ENCODE measurements at places on chromosomes 13 and 19. TPM values are rescaled to one million over a fixed set of nuclear protein-coding genes. Genes with fewer than 3 reads are reported as not detected.

DNA sequence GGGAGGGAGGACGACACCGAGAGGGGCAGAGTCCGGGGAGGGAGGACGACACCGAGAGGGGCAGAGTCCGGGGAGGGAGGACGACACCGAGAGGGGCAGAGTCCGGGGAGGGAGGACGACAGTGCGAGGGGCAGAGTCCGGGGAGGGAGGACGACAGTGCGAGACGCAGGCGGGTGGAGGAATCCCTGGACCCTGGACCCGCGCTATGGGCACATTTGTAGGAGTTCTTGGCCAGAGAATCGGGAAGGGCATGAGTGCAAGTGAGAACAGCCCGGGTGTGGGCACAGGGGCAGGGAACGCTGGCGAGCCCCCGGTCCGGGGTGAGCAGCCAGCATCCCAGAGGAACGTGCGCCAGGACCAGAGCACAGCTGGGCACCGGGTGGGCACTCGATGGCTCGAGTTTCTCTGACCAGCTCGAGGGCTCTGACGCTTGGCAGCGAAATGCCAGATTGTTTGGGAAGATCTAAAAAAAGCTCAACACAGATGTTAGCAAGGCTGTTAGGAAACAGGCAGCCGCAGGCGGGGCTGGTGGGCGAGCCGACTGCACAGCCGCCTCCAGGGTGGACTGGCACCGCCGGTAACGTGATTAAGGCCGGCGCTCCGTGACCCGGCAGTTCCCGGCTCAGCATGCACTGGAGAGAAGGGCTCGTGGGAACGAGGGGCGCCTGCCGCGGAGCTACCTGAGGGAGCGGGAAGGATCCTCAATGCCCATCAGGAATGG lies 17.9 kb upstream of the C2CD4C start:
- DNase-seq, result no peak
- H3K27me3 ChIP-seq, result peaks cover 9% of the 10 kb centered on the region
- no peak overlapping the region for H3K4me3 ChIP-seq

DNA sequence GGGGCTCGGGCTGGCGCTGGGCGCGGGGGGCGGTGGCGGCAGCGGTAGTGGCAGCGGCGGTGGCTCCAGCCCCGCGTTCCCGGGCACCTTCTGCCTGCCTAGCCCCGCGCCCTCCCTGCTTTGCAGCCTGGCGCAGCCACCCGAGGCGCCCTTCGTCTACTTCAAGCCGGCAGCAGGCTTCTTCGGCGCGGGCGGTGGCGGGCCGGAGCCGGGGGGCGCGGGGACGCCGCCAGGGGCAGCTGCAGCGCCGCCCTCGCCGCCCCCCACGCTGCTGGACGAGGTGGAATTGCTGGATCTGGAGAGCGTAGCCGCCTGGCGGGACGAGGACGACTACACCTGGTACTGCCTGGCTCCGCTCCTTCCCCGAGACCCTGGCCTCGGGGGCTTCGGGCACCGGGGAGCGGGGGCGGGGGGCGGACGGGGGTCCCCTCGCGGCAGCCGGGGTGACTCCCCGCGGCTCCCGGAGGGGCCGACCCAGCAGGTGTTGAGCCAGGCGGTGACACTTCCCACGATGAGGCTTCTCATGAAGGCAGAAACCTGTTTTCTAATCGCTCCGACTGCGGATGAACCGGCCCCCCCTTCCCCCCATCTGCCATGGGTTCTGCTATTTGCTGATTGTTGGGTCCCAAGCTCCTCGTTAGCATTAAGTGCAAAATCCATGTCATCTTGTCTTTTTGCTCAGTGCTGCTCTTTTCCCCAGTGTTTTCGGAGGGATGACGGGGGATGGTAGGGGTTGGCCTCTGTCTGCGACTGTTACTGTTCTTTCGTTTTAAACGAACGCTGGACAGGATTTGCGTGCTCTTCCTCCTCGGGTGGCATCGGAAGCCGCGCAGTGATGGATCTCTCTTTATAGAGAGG lies 943 bp downstream of the SLAIN1 start:
- H3K4me1 ChIP-seq, result peaks cover 8% of the 10 kb centered on the region
- H3K27me3 ChIP-seq, result peaks cover 38% of the 10 kb centered on the region
- no peaks in the 10 kb centered on the region for H3K36me3 ChIP-seq
- H3K27ac ChIP-seq, result no peak overlapping the region

DNA sequence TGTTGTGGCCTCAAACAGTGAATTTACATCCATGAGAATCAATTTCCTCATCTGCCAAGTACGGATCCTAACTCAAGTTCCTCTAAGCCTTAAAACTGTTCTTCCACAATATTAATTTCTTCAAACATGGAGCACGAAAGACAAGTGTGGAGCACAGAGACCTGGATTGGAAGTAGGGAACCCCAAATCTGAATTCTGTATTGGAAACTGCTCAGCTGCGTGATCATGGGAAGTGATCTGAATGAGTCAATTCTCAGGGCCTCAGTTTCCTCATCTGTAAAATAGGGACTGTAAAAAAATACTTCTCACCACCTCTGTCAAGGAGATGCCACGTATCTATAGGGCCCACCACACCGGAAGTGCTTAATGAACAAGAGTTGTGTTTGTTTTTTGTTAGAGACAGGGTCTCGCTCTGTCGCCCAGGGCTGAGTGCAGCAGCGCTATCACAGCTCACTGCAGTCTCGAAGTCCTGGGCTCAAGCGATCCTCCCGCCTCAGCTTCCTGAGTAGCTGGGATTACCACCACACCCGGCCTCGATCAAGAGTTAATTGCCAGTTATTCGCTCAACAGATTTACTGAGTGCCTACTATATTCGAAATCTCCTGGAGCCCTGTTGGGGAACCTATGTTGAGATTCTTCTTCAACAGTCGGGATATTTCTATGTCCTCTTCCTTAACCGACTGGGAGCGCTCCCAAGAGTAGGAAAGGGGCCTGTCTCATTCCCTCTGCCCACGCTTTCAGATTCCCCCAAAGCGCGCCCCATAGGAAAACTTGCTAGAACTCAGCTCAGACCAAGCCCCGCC lies 1.6 kb downstream of the SERTAD3 start:
- DNase-seq, result no peak
- H3K27ac ChIP-seq, result no peak overlapping the region
- no peaks in the 10 kb centered on the region for H3K27me3 ChIP-seq
- H3K4me1 ChIP-seq, result peaks cover 7% of the 10 kb centered on the region
- H3K36me3 ChIP-seq, result peaks cover 29% of the 10 kb centered on the region
- peak overlapping the region; percentile 59 for H3K4me3 ChIP-seq

- no peak for DNase-seq
- peaks cover 15% of the 10 kb centered on the region for H3K4me1 ChIP-seq
- peaks cover 43% of the 10 kb centered on the region for H3K36me3 ChIP-seq
These were observed 733 bp upstream of the CD320 start for GRCh38 chr19:8308891-8309291.

DNA sequence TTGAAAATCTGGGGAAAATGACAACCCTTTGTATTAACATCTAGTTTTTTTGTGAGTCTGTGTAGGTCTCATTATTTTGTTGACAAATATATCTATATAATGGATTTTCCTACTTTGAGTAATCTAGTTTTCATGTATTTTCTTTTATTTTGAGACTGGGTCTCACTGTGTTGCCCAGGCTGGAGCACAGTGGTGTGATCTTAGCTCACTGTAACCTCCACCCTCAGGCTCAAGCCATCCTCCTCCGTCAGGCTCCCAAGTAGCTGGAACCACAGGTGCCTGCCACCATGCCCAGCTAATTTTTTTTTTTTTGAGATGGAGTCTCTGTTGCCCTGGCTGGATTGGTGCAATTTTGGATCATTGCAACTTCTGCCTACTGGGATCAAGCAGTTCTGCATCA lies 9.2 kb downstream of the ZNF525 start:
- no peak for DNase-seq
- no peaks in the 10 kb centered on the region for H3K27me3 ChIP-seq
- no peaks in the 10 kb centered on the region for H3K4me1 ChIP-seq
- H3K36me3 ChIP-seq, result peaks cover 4% of the 10 kb centered on the region

- H3K27ac ChIP-seq, result peak overlapping the region; percentile 64
- peaks cover 32% of the 10 kb centered on the region for H3K4me1 ChIP-seq
- peak; percentile 77 for DNase-seq
- peaks cover 16% of the 10 kb centered on the region for H3K36me3 ChIP-seq
These were observed 1.1 kb downstream of the ADAMTS10 start for GRCh38 chr19:8609279-8610040.

DNA sequence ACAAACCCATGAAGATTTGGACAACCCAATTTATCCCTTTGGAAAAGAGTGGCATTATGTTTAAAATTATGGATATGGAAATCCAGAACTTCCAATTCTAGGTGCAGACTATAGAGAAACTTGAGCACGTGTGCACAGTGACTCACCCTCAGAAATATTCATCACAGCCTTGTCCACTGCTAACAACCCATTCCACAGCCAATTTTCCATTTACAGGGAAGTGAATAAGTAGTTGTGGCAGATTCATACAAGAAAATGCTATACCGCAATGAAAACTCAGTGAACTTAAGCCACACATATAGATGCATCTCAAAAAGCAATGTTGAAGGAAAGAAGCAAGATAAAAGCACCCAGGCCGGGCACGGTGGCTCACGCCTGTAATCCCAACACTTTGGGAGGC lies 133.3 kb downstream of the USP12 start:
- H3K27ac ChIP-seq, result no peak overlapping the region
- H3K27me3 ChIP-seq, result no peaks in the 10 kb centered on the region
- H3K4me3 ChIP-seq, result no peak overlapping the region
- H3K4me1 ChIP-seq, result peaks cover 51% of the 10 kb centered on the region
- H3K36me3 ChIP-seq, result no peaks in the 10 kb centered on the region
- no peak for DNase-seq

DNA sequence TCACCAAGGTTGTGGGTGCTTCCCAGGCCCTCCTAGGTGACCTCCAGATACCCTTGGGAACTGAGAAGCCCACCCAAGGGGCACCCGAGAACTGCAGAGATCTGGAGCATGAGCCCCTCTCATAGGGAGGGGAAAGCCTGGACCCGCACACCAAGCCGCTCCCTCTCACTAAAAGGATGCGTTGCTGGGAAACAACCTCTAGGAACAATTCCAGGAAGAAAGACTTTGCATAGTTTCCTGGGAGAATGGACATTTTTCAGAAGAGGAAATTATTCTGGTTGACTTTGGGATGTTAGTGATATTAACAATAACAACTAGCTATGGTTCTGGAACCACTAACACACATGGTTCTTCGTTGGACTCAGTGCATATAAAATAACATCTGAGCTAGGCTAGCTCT lies 64.6 kb downstream of the SLC7A1 start:
- H3K4me1 ChIP-seq, result no peaks in the 10 kb centered on the region
- peaks cover 99% of the 10 kb centered on the region for H3K36me3 ChIP-seq
- no peak overlapping the region for H3K27ac ChIP-seq
- no peak for DNase-seq
- H3K27me3 ChIP-seq, result no peaks in the 10 kb centered on the region

The CHST8 gene
- not detected for total RNA-seq

DNA sequence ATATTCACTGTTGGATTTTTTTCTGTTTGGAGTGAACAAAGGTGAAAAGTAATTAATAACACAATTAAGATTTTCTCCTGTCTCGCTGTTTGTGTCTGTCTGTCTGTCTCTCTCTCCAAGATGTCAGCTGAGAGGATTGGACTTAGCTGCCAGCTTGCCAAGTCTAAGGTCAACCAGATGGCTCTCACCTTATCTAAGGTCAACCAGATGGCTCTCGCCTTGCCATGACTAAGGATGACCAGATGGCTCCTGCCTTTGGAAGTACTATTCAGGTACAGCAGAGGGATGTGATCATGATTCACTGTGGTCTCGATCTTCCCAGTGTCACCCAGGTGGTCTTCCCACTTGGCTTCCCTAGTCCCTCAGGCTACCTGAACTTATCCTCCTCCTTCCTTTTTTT lies 1436.4 kb downstream of the UQCRFS1 start:
- H3K4me3 ChIP-seq, result no peak overlapping the region
- H3K27me3 ChIP-seq, result no peaks in the 10 kb centered on the region
- H3K4me1 ChIP-seq, result no peaks in the 10 kb centered on the region
- no peak overlapping the region for H3K27ac ChIP-seq
- peaks cover 15% of the 10 kb centered on the region for H3K36me3 ChIP-seq

DNA sequence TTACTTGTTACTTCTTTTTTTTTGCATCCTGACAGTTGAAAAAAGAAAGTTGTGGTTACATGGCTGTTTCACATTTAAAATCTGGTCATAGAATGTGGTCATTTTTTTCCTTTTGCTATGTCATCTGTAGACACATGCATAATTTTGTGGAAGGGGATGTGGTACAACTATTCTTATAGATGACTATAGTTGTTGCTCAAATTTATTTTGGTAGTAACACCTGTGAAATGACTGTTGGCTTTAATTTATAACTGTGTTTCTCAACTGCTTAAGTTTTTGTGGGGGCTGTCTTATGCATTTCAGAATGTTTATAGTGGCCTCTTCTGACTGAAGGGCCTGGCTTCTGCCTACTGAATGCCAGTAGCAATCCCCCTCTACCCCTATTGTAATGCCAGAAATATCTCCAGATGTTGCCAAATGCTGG lies 130.5 kb downstream of the PAN3 start:
- H3K4me3 ChIP-seq, result no peak overlapping the region
- no peak for DNase-seq
- peaks cover 15% of the 10 kb centered on the region for H3K36me3 ChIP-seq
- H3K4me1 ChIP-seq, result no peaks in the 10 kb centered on the region

The RDH8 gene
- total RNA-seq, result not detected

The SLC10A2 gene
- not detected for total RNA-seq

GRCh38 chr13:110575322-110576069 lies 14.0 kb upstream of the RAB20 start:
- no peak overlapping the region for H3K4me3 ChIP-seq
- H3K27ac ChIP-seq, result no peak overlapping the region
- DNase-seq, result peak; percentile 57
- H3K27me3 ChIP-seq, result peaks cover 62% of the 10 kb centered on the region

- H3K27me3 ChIP-seq, result no peaks in the 10 kb centered on the region
- peak; percentile 95 for DNase-seq
- peaks cover 28% of the 10 kb centered on the region for H3K36me3 ChIP-seq
- peaks cover 56% of the 10 kb centered on the region for H3K4me1 ChIP-seq
- H3K4me3 ChIP-seq, result peak within 1 kb of the TSS; percentile 55
- H3K27ac ChIP-seq, result peak within 1 kb of the TSS; percentile 61
These were observed at the start of gene PLIN3 for GRCh38 chr19:4867534-4868285. TSS of gene PLIN3 (minus strand) at chr19:4867667. CDS start at chr19:4861394, 6,273 bp downstream.

The ADGRE3 gene
- total RNA-seq, result not detected

DNA sequence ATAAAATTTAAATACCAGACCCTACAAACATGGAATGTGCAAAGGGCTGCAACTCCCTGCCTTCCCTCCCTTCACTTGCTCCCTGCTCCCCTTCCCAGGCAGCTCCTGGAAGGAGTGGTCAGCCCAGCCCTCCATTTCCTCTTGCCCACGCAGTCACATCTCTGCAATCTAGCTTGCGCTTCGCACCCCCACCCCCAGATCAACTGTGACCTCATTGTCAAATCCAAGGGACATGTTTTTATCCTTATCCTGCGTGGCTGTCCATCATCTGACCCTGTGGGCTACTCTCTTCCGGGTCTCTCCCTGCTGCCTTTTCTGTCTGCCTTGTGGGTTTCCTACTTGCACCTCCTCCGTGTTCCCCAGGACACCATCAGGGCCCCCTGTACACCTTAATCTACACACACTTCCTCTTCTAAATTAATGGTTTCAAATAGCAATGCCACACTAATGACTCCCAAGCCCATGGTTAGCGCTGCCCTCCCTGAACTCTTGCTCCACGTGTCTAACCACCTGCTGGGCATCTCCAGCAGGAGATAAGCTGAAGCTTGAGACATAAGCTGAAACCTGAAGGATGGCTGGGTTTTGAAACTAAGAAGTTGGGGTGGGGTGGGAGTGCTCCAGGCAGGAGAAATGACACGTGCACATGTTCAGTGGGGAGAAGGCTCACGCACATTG lies 118.3 kb downstream of the USP12 start:
- H3K4me3 ChIP-seq, result no peak overlapping the region
- peaks cover 13% of the 10 kb centered on the region for H3K4me1 ChIP-seq
- H3K36me3 ChIP-seq, result no peaks in the 10 kb centered on the region
- no peak for DNase-seq
- H3K27me3 ChIP-seq, result no peaks in the 10 kb centered on the region

All from SJSA1 (cell line).